CD4-positive, alpha-beta T cell (primary cell): ENCODE measurements at places on chromosomes 16 and 17.

DNA sequence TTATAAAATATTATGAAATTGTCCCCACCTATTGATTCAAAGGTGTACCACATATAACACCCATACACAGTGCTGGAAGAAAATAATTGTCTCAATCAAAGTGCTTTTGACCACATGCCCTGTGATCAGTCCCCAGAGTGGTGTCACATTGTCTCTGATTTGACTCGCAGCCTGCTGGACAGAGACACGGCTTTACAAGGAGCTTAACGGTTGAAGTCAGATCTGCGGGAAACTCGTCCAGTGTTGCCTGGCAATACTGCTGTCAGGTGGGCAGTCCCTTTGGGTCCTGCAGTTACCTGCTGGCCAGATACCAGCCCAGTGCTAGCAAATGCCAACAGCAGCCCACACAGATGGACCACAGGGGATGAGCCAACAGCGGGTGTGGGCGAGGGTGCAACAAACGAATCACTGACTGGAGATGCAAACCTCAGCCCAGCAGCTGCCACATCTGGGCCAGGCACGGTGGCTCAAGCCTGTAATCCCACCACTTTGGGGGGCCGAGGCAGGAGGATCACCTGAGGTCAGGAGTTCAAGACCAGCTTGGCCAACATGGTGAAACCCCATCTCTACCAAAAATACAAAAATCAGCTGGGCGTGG lies 26.2 kb upstream of the SSTR2 start:
- DNase-seq: no peak

- DNase-seq: no peak
These were observed 115.1 kb downstream of the MRTFB start for GRCh38 chr16:14186007-14186794.

GRCh38 chr17:53837131-53837530 lies 14.4 kb downstream of the KIF2B start:
- no peak for DNase-seq

GRCh38 chr16:1584926-1585484 lies 26.9 kb downstream of the IFT140 start:
- DNase-seq: no peak

DNA sequence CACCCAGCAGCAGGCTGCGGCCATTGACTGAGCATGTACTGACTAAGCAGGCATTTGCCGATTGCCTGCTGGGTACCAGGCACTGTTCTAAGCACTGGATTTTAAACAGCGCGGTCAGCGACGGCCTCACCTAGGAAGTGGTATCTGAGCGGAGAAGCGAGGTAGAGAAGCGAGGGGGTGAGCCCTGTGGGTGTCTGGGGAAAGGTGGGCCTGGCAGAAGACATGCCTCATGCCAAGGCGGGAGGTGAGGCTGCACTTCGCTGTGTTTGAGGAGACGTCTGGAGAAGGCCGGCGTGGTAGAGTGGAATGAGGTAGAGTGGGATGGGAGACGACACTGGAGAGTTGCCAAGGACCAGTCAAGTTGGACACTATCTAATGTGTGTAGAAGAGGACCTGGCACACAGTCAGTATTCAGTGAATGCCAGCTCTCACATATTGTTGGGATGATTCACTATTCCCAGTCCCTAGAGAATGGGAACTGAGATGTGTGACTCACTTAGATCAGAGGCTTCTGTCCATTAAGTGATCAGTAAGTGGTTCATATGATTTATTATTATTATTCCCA lies 14.4 kb downstream of the SYCE1L start:
- no peak for DNase-seq

DNA sequence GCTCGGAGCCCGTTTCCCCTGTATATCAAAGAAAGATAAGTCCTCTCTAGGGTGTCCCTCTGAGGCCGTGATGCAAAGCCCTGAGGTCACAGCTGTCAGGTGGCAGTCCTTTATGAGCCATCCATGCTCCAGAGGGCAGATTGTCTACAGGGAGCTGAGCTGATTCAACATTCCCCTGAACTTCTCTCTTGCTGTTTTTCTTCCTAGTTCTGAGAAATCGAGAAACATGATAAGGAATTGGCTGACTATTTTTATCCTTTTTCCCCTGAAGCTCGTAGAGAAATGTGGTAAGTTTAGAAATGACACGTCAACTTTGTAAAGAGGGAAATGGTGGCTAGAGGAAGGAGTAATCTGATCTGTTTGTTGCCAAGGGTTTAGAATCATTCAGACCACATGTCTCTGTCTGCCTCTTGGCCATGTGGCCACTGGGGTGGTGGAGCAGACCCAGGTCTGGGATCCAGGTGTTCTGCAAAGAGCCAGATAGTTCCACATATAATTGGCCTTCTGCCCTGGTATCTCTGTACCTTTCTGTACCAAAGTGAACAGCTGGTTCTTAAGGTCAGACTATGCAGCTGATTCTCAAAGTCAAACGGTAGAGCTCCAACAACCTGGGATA lies 3.5 kb downstream of the CTNS start:
- no peak for DNase-seq

- no peak for DNase-seq
These were observed 256.2 kb downstream of the FOXL1 start for GRCh38 chr16:86834451-86835035.

GRCh38 chr16:19210968-19211367 lies 42.9 kb downstream of the SYT17 start:
- DNase-seq: no peak

DNA sequence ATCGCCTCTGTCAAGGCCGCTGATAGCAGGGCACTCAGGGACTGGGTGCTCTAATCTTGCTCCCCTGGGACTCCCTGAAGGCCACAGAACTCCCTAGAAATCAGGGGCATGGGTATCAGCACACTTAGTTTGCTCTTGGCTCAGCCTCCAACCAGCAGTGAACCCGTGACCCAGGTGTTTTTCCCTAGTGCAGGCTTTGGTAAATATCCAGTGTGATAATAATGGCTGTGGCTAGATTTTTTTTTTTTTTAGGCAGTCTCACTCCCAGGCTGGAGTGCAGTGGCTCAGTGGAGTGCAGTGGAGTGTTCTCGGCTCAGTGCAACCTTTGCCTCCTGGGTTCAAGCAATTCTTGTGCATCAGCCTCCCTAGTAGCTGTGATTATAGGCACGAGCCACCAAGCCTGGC lies 10.3 kb downstream of the NUPR1 start:
- no peak for DNase-seq

- DNase-seq: no peak
These were observed 5.8 kb downstream of the XPO6 start for GRCh38 chr16:28205974-28206373.

- no peak for DNase-seq
These were observed 127.7 kb downstream of the NTN1 start for GRCh38 chr17:9148905-9149525.

- DNase-seq: no peak
These were observed 78.1 kb upstream of the XYLT1 start for GRCh38 chr16:17548825-17549224.

DNA sequence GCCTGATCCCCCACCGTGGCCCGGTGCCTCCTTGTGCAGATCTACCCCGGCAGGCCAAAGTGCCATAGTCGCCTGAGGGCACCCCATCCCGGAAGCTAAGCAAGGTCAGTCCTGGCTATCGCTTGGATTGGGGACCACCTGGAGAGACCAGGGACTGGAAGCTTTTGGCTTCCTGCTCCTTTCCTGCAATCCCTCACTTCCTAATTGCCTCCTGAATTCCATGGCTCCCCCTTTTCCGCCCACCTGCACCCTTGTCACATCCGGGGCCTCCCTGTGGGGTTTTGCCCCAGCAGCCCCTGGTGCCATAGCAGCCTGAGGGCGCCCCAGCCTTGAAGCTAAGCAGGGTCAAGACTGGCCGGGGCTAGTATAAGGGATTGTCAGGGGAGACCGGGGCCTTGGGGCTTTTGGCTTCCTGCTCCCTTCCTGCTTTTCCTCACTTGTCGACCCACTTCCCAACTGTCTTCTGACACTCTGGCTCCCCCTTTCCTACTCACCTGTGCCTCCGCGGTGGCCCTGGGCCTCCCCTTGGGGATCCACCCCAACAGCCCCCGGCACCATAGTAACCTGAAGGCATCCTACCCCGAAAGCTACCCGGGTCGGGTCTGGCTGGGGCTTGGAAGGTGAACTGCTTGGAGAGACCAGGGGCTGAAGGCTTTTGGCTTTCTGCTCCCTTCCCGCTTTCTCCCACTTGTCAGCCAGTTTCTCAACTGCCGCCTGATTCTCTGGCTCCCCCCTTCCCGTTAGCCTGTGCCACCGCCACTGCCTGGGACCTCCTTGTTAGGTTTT lies 2293.6 kb downstream of the TP53TG3F start:
- no peak for DNase-seq

DNA sequence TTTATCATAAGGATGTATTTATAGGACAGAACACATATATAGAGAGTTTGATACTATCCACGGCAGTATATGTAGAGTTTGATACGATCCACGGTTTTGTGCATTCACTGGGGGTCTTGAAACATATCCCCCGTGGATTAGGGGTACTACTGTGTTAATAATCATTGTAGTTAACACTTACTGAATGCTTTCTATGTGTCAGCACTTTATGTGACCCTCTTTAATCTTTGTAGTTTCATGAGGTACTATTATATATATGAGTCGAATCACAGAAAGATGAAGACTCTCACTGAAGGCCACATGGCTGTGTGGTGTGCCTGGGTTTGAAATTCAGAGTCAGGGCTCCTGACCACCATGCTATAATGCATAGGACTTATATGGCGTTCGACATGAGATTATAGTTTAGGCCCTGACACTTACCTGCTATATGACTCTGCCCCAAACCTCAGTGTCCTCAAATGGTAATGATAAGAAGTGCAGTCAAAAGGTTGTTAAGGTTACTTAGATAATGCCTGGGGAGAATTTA lies 4.3 kb upstream of the HEATR6 start:
- no peak for DNase-seq

GRCh38 chr17:44736551-44737240 lies 22.1 kb upstream of the ADAM11 start:
- DNase-seq: no peak

DNA sequence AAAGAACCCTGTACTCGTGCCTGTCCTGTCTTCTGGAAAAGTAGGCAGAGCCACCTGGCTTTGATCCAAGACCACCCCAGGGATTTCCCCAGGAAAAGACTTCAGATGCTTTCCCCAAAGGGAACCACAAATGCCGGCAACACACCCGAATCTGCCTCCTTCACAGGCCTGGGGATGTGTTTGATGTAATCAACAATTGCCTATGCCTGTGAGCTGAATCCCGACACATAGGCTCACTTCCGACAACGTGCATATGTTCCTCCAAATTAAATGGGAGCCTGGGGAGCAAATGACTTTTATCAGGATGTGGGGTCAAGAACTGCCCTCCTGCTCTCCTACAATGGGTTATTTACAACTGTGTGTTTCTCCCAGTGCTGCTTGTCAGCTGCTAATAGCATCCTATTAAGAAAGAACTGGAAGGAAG lies 535.2 kb upstream of the CDH11 start:
- DNase-seq: no peak

- DNase-seq: no peak
These were observed 10.8 kb upstream of the DRG2 start for GRCh38 chr17:18076936-18077335.

GRCh38 chr17:28487881-28488532 lies 14.6 kb downstream of the SLC13A2 start:
- DNase-seq: no peak
